CD4-positive, alpha-beta T cell treated with Interleukin-4 for 1 hour (primary cell): ENCODE measurements at places on chromosomes 5 and 9.

DNA sequence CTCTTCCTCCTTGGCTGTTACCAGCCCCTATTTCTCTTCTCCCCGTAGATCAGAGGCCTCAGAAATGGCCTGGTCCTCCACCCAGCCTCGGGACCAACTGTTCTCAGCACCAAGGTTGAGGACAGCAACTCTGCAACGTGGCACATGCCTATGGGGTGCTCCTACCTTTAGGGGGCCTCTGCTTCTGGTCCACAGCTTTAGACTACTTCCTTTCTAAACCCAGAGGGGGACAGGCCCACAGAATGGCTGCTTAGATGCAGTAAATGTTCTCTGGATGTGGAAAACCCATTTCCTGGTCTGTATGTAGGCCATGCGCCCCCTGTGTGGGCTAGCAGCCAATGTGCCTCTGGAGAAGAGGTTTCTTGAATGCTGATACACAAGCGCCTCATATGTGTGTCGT is 68.4 kb downstream of the NRG2 start:
- DNase-seq, result no peak

DNA sequence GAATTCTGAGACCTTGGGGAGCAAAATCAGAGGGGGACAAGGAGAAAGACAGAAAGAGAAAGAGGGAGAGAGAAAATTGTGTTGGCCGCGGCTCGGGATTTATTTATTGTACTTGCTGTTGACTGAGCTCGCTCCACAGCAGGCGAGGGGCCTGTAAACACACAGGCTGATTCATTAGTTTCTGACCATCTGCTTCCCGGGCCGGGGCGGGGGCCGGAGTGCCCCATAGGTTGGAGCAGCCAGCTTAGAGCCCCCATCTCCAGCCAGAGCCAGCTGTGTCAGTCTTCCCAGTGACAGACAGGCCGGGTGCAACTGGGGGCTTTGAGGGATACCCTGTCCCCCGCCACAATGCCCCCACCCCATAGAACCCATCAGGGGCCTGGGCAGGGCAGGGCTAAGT is 30.9 kb downstream of the NTNG2 start:
- DNase-seq, result no peak

GRCh38 chr9:26955921-26956859 is at the start of gene IFT74:
IFT74 (plus strand) TSS chr9:26956412; CDS start chr9:26961968, 5,556 bp downstream.
- peak; percentile 95 for DNase-seq

- DNase-seq, result no peak
These were observed 300.3 kb upstream of the GRAMD2B start for GRCh38 chr5:126122942-126123341.

- no peak for DNase-seq
These were observed 19.8 kb upstream of the NUDT12 start for GRCh38 chr5:103582364-103582763.

GRCh38 chr5:149407323-149408251 is 28.5 kb upstream of the IL17B start:
- DNase-seq, result no peak

DNA sequence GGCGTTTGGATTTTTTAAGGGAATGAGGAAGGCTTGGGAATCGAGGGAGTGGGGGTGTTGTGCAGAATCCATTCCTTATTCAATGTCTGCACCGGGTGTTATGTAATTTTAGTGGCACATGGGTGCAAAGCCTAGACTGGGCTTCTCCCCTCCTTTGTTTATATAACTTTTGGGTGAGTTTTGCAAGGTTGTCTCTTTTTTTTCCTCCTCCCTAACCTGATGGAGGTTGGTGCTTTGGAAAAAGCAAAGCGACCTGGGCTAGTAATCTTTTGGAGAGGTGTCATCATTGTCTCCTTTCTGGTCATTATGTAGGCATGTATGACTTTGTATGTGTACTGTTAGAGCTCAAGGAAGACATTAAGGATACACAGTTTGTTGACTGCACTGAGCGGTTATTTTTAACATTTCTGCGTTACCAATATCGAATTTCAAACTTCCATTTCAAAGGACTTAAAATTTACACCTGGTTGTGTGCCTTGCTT is 3.1 kb downstream of the SMARCA2 start:
- DNase-seq, result no peak

- DNase-seq, result no peak
These were observed 12.3 kb upstream of the MTMR12 start for GRCh38 chr5:32325062-32325461.

- no peak for DNase-seq
These were observed 230.2 kb upstream of the PAPPA start for GRCh38 chr9:115923410-115923809.

DNA sequence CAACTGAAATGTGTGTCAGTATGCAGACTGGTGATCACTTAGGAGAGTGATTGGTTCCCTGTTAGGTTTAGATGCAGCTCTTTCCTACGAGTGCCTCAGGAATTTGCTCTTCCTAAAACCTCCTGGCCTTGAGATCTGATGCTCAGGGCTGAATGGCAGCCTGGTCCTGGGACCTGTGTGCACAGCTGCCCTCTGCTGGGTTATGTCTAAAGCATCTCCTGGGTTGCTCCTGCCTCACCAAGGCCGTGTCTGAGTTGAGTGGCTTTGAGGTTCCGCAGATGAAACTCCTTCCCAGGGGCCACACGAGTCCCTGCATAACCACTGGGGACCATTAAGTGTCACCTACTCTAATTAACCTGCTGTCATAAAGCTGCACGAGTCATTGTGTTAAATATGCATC is 59.5 kb downstream of the MVB12B start:
- no peak for DNase-seq

GRCh38 chr5:37889612-37890317 is 49.9 kb upstream of the GDNF start:
- no peak for DNase-seq

DNA sequence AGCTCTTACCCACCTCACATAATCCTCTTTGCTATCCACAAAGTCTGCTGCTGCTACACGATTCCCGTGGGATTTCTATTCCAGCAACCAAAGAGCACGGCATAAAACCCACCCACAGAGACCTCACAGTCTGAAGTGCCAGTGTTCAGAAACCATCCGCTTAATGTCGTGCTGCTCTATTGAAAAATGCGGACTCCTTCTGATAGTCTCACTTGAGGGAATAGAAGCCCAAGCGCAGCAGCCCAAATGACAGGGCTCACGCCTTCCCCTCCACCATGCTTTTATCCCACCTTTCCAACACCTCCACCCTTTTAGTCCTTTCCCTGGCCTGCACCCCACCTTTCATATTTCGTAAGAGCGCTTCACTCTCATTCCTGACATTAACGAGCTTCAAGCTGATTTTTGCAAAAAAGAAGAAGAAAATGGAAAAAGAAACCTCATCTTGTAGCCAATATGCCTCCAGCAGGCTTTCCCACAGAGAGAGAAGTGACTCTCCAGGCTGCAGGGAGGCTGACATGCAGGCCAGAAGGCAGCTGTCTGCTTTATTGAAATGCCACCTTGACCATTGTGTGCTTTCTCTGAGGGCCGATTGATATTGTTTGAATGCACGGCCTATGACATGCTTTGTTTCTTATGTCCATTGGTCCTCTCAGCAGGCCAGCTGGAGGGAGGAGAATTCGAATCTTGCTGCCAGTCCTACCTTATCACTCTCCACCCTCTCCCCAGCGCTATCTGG is 70.6 kb upstream of the PCSK1 start:
- DNase-seq, result no peak

- DNase-seq, result no peak
These were observed 257.3 kb downstream of the FANCC start for GRCh38 chr9:95060234-95060633.

GRCh38 chr5:174337276-174338184 is 292.0 kb downstream of the NSG2 start:
- no peak for DNase-seq

DNA sequence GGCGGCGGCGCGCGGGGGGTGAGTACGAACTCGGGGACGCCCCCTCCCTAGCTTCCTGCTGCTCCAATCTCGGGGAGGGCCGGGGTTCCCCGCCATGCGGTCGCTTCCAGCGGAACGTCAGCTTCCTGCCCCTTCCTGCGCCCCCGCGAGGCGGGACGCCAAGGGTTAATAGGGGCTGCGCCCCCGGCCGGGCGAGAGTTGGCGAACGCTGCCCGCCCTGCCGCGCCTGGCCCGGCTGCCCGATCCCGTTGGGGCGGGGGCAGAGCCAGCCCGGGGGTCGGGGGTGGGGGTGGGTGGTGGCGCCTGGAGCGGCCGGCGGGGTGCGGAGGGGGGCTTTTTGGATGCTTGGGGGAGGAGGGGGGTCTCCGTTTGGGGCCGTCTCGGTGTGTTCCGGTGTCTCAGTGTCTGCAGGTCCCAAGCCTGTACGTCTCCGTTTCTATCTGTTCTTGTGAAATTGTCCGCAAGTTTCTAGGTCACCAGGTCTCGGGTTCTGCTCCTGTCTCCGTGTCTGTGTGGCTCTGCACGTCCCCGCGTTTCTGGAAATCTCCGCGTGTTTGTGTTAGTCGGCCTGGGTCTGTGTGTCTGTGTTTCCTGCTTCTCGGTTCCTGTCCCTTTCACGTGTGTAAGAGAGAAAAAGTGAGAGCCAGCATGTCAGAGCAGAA is 789 bp downstream of the COL27A1 start:
- DNase-seq, result no peak

- DNase-seq, result no peak
These were observed 366.5 kb downstream of the SLCO4C1 start for GRCh38 chr5:101929628-101930027.

DNA sequence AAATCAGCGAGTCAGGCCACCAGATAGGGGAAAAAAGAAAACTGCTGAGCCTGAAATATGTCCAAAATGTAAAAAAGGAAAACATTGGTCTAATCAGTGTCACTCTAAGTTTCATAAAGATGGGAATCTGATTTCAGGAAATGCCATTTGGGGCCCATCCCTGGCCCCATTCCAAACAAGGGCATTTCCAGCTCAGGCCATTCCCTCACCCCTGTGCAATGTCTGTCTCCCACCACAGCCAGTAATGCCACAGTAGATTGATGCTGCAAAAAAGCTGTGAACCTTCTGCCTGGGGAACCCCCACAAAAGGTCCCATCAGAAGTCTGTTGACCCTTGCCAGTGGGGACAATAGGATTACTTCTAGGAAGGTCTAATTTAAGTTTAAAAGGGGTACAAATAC is 199.6 kb downstream of the YTHDC2 start:
- no peak for DNase-seq

- no peak for DNase-seq
These were observed 16.7 kb downstream of the SLC28A3 start for GRCh38 chr9:84323858-84324257.

DNA sequence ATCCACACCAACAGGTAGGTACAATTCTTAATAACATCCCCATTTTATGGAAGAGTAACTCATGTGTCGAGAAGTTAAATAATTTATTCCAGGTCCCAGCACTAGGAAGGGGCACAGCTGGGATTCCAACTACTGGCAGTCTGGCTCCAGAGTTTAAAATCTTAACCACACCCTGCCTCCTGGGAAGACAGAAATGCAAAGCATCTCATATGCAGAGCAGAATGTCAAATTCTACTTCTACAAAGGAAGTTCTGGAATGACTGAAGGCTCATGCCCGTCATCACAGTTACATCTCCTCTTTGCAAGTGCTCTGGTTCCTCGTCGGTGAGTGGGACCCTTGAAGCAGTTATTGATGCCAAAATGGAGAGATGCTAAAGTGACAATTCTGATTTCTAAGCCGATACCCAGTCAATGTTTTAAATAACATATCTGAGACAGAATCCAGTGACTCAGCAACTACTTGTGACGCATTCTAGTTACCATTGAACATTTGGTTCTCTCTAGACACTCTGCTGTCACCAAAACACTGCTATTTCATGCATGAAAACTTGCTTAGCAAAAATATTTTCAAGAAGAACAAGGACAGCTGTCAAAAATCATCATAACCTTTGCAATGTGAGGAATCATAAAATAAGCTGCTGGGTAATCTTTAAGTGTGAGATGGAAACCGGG is 412.7 kb downstream of the CTNND2 start:
- no peak for DNase-seq

DNA sequence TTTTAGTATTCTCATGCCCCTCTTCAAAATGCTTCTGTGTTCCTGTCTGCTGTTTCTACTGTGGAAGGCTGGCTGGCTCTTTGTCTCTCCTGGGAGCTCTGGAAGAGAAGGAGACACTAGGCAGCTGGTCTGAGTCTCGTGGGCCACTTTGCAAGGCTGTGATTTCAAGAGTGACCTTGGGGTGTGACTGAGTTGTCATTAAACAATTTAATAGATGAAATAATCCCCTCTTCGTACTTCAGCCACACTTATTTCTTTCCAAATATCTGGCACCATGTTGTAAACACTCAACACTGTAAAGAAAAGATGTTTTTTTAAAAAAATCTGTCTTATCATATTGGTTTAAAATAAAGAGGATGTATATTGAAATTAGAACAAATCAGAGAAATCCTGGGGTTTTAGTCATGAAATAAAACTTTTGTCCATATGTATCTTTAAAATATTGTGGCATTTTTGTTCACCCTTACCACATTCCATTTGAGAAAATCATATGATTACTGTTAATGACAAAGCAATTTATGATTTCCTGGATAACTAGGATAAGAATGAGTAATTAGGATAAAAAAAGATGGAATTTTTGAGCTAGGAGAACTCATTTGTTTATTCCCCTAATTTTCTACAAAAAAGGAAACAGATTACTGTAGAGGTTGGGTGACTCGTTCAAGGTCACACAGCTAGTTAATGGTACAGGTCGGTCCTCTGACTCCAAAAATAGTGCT is 200.8 kb downstream of the MAT2B start:
- no peak for DNase-seq

GRCh38 chr9:111984086-111984802 is 87.6 kb downstream of the UGCG start:
- no peak for DNase-seq

DNA sequence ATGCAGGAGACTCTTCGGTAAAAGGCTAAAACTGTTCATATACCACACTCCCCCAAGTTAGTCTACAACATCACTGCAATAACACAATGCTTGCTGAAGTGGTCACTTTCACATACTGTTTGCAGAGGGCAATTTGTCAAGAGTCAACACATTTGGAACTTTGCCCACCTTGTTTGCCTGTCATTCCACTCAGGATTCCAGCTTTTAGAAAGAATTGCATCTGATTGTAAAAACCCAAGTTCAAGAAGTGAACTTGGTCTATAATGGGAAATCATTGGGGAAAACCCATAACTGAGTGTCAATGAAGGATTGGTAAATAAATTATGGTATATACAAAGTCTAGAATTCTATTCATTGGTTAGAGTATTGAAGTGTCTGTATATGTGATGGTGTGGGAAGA is 120.5 kb downstream of the GADD45G start:
- DNase-seq, result no peak

DNA sequence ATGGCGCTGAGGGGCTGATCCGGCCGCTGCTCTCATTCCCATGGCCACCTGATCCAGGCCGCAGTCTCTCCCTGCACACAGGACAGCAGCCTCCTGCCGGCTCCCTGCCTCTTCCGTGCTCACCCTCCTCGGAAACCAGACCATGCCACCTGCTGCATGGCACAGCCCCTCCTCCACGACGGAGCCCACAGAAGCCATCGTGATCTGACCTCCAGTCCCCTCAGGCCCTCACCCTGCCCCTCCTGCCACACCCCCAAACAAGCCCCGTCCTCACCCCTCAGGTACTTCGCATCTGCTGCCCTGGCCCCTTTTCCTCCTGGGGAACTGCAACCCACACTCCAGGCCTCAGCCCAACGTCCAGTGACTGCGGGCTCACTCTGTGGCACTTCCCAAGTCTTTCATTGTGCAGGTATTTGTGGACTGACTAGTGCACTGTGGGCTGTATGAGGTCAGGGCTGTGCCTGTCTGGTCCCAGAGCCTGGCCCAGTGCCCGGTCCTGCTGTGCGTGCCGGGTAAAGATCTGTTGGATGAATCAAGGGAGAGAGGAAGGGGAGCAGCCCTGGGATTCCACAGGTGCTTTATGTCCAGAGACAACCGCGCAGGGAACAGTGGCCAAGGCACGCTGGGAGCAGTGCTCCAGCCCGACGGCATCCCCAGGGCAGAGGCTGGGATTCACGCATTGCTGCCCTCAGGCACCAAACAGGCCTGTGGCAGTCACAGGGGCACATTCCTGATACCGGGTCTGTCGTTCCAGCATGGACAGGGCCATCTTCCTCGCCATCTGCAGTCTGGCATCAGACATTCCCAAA is 86.1 kb downstream of the ADAMTS2 start:
- peak; percentile 4 for DNase-seq
